ENCODE measurements at places on chromosomes 11 and 22.

GRCh38 chr22:44172370-44173108 is 8.2 kb upstream of the PARVG start:
- no peaks in the 10 kb centered on the region for H3K36me3 ChIP-seq
- H3K4me1 ChIP-seq = peaks cover 32% of the 10 kb centered on the region
- no peaks in the 10 kb centered on the region for H3K27me3 ChIP-seq
- peak overlapping the region; percentile 68 for H3K27ac ChIP-seq
- no peak for DNase-seq
- no peak overlapping the region for H3K4me3 ChIP-seq

GRCh38 chr11:47406896-47407745 is 1.3 kb upstream of the SLC39A13 start:
- H3K4me1 ChIP-seq = peaks cover 15% of the 10 kb centered on the region
- H3K36me3 ChIP-seq = no peaks in the 10 kb centered on the region
- DNase-seq = peak; percentile 42

DNA sequence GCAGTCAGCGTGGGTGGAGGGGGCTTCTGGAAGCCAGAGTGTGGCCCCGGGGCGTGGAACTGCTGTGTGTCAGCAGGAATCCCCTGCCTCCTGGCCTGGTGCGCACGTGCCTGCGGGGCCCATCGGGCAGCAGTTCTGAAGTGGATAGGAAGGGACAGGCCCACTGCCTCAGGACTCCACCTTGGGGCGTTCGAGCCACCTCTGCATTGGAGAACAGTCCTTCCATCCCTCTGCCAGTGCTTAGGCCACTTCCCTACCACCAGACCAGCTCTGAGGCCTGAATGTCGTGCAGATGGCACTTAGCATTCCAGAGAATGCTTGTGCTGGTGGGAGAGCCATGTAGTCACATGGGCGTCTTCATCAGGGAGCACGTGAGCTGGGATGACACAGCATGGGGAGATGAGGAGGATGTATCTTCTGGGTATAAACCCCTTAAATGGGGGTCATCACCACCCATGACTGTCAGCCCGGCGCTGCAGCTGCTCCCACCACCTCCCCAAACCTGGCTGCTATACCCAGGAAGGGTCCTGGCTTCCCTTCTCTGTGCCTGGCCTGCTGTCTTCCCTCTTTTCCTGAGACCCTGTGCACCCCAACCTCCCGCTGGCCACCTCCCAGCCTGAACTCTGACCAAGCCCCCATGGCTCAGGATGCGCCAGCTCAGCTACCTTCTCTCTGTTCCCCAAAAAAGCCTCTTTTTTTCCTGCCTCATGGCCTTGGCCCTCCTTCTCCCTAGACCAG is 9.7 kb downstream of the INCENP start:
- peaks cover 62% of the 10 kb centered on the region for H3K36me3 ChIP-seq
- H3K4me3 ChIP-seq = no peak overlapping the region

DNA sequence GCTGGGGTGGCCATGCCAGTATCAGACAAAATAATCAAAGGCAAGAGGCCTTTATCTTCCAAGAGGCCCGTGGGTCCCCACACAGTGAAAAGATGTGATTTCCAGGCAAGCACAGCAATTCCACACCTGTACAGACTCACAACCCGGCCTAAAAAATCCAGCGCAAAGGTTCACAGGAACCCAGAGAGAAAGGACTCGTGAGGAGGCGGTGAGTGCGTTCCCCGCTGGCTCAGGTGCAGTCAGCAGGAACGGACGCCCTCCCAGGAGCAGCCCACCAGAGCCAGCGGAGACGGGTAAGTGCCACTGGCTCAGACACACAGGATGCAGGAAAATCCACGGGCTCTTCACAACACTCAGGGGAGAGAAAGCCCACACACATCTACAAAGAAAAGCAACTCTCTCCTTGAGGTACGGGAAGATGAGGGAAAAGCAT is 4.4 kb downstream of the TOLLIP start:
- peaks cover 17% of the 10 kb centered on the region for H3K4me1 ChIP-seq
- no peaks in the 10 kb centered on the region for H3K27me3 ChIP-seq
- H3K4me3 ChIP-seq = no peak overlapping the region
- no peak for DNase-seq
- no peaks in the 10 kb centered on the region for H3K36me3 ChIP-seq

DNA sequence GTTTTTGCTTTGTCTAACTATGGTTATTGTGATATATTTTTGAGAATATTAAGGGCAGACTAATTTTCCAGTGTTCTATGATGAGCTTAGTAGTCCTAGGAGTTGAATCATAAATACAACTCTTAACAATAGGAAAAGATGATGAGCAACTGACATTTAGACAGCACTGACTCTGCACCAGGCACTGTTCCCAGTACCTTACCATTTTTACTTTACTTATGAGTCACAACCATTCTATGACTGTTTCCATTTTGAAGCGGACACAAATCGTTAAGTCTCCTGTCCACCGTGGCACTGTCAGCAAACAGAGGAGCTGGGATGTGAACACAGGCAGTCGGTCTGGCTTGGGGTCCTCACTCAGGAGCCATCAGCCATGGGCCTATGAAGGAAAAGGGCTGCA is 3.4 kb upstream of the SCGB2A2 start:
- peaks cover 10% of the 10 kb centered on the region for H3K4me1 ChIP-seq
- no peak overlapping the region for H3K4me3 ChIP-seq
- no peak for DNase-seq
- no peaks in the 10 kb centered on the region for H3K36me3 ChIP-seq
- H3K27ac ChIP-seq = no peak overlapping the region
- H3K27me3 ChIP-seq = no peaks in the 10 kb centered on the region

GRCh38 chr11:110070176-110070575 is 23.0 kb upstream of the ZC3H12C start:
- H3K4me1 ChIP-seq = peaks cover 6% of the 10 kb centered on the region
- DNase-seq = no peak
- no peak overlapping the region for H3K4me3 ChIP-seq
- no peaks in the 10 kb centered on the region for H3K36me3 ChIP-seq
- no peak overlapping the region for H3K27ac ChIP-seq
- no peaks in the 10 kb centered on the region for H3K27me3 ChIP-seq

DNA sequence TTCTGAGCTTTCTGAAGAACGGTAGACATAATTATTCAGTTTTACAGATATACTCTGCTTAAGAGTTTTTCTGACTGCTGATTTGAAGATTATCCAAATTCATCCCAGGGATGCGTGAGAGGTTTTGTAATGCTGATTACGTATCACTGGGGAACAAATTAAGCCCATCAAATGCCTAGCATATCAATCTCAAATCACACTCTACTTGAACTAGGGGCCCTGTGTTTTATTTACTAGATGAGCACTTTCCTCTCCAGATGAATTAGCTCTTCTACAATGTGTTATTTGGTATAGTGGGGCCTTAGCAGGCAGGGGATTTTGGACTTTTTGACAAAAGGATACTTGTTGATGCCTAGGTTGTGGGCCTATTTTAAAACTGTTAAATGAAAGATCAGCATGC is 177.9 kb downstream of the JRKL start:
- H3K27ac ChIP-seq = peak overlapping the region; percentile 32
- H3K4me3 ChIP-seq = peak overlapping the region; percentile 29
- no peak for DNase-seq
- H3K4me1 ChIP-seq = peaks cover 17% of the 10 kb centered on the region
- no peaks in the 10 kb centered on the region for H3K27me3 ChIP-seq

- no peaks in the 10 kb centered on the region for H3K36me3 ChIP-seq
- H3K4me1 ChIP-seq = peaks cover 11% of the 10 kb centered on the region
- H3K27ac ChIP-seq = no peak overlapping the region
- peak overlapping the region; percentile 57 for H3K4me3 ChIP-seq
These were observed 2.3 kb downstream of the ASCL2 start for GRCh38 chr11:2267851-2268728.

- DNase-seq = no peak
- H3K27me3 ChIP-seq = no peaks in the 10 kb centered on the region
- 0 out of 2 replicates have a peak overlapping the region, but pooled peaks have one; percentile 18 for H3K27ac ChIP-seq
- H3K4me1 ChIP-seq = peaks cover 27% of the 10 kb centered on the region
- peaks cover 7% of the 10 kb centered on the region for H3K36me3 ChIP-seq
These were observed 82.5 kb downstream of the ARHGAP42 start for GRCh38 chr11:100769617-100770016.

- no peak for DNase-seq
- H3K36me3 ChIP-seq = no peaks in the 10 kb centered on the region
These were observed 77.9 kb downstream of the SIK3 start for GRCh38 chr11:117020287-117020686.

- peaks cover 12% of the 10 kb centered on the region for H3K4me1 ChIP-seq
- no peaks in the 10 kb centered on the region for H3K36me3 ChIP-seq
- H3K27me3 ChIP-seq = peaks cover 12% of the 10 kb centered on the region
- no peak overlapping the region for H3K27ac ChIP-seq
- DNase-seq = no peak
These were observed 25.1 kb downstream of the GLB1L2 start for GRCh38 chr11:134356656-134357544.

DNA sequence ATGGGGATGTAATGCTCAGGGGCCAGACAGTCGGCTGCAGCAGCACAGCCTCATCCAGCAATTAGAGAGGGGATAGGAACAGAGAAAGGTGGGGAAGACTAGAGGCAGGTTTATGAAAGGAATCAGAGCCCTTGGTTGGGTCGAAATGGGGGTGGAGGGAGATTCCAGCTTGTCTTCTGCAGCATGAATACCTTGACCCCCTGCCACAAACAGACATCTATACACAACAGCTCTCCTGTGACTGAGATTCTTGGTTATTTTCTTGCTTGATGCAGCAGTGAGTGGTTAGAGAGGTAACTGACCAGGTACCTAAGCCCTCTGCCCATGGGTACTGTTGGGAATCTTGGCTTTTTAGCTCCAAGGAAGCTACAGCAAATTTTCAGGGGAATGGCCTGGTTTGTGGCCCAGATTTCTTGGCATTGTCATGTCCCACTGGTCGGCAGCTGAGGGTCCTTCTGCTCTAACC is at the start of gene TRIM49D1:
TRIM49D1 (minus strand) TSS at position 51 of the 466 bp plus-strand sequence. CDS start 4,535 bp downstream, outside the sequence.
- H3K36me3 ChIP-seq = no peaks in the 10 kb centered on the region
- H3K27ac ChIP-seq = no peak within 1 kb of the TSS
- H3K4me3 ChIP-seq = no peak within 1 kb of the TSS
- H3K27me3 ChIP-seq = no peaks in the 10 kb centered on the region
- DNase-seq = no peak

GRCh38 chr11:61900251-61900650 is 8.9 kb upstream of the FADS3 start:
- no peaks in the 10 kb centered on the region for H3K36me3 ChIP-seq
- DNase-seq = no peak
- H3K27me3 ChIP-seq = no peaks in the 10 kb centered on the region
- no peak overlapping the region for H3K4me3 ChIP-seq
- peaks cover 26% of the 10 kb centered on the region for H3K4me1 ChIP-seq

GRCh38 chr11:86632499-86633269 is 39.7 kb downstream of the ME3 start:
- H3K4me3 ChIP-seq = no peak overlapping the region
- H3K27ac ChIP-seq = no peak overlapping the region
- peaks cover 3% of the 10 kb centered on the region for H3K4me1 ChIP-seq
- no peaks in the 10 kb centered on the region for H3K27me3 ChIP-seq
- H3K36me3 ChIP-seq = no peaks in the 10 kb centered on the region
- DNase-seq = peak; percentile 33
